H1 (cell line): ENCODE measurements at places on chromosomes 6 and 20. TPM values are rescaled to one million over a fixed set of nuclear protein-coding genes. Genes with fewer than 3 reads are reported as not detected.

- DNase-seq: no peak
Observed at GRCh38 chr20:15011631-15012030, 674.2 kb upstream of the FLRT3 start.

DNA sequence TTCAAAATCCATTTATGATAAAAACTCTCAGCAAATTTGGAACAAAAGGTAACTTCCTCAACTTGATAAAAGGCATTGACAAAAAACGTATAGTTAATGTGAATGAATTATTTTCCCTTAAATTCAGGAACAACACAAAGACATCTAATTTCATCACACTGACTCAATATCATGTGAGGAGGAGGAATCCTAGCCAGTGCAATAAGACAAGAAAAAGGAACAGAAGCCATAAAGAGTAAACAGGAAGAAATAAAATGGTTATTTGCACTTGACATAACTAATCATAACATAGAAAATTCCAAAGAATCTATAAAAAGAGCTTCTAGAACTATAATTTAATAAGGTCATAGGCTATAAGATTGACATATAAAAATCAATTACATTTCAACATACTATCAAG is 31.4 kb downstream of the CHD6 start:
- DNase-seq: no peak

- no peak for DNase-seq
Observed at GRCh38 chr6:256169-256568, 36.1 kb upstream of the DUSP22 start.

- no peak for DNase-seq
Observed at GRCh38 chr20:22473293-22473692, 111.1 kb downstream of the FOXA2 start.

GRCh38 chr6:71887006-71887743 is 825 bp downstream of the RIMS1 start:
- DNase-seq: peak; percentile 66

DNA sequence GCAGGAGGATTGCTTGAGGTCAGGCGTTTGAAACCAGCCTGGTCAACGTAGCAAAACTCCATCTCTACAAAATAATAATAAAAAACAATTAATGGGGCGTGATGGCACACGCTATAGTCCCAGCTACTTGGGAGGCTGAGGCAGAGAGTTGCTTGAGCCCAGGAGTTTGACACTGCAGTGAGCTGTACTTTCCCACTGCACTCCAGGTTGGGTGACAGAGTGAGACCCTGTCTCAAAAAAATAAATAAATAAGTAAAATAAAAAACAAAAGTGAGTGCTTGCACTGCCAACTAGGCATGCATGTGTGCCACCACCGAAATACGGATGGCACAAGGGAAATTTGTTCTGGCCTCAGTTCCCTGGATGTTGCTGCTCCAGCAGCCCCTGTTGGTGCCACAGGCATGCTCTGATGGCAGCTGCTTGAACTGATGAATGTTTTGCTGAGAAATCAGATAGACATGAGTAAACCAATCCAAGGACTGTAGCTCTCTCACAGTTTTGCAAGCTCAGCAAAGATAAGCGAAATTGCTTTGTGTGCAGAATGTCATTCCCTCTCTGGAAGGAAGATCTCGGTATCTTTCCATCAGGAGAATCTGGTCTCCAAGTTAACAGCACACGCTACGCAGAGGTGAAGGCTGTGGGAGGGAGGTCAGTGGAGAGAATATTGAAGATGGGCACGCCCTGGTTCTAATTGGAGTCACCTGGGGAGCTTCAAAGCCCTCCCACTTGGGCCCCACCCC is 188.0 kb upstream of the SLC24A3 start:
- no peak for DNase-seq

DNA sequence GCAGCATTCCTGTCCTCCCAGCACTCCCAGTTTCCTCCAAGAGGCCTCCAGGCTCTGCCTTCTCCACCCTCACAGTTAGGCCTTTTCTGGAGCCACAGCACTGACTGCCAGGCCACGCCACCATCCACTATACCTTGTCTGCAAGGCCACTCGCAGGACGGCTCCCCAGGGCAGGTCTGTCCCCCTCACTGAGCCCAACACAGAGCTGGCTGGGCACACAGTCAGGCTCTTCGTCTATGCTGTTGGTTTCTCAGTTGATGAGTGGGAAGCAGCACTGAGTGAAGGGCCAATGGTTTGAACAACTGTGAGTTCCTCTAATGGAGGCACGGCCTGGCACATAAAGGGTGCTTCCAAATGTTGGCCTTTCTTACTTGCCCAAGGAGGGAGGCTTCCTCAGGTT is 95.2 kb downstream of the GRM4 start:
- DNase-seq: no peak

Gene TNNC2
- total RNA-seq: 3.6 and 5.7 TPM in 2 replicates

Gene CGAS
- 6.3 and 6.7 TPM in 2 replicates for total RNA-seq

- no peak for DNase-seq
Observed at GRCh38 chr20:38437796-38438195, 2.7 kb upstream of the SNHG17 start.

Gene TCP11
- total RNA-seq: not detected in 2 replicates

GRCh38 chr20:63125581-63125837 is 90.4 kb downstream of the YTHDF1 start:
- DNase-seq: no peak

Gene SLC22A16
- not detected in 2 replicates for total RNA-seq

DNA sequence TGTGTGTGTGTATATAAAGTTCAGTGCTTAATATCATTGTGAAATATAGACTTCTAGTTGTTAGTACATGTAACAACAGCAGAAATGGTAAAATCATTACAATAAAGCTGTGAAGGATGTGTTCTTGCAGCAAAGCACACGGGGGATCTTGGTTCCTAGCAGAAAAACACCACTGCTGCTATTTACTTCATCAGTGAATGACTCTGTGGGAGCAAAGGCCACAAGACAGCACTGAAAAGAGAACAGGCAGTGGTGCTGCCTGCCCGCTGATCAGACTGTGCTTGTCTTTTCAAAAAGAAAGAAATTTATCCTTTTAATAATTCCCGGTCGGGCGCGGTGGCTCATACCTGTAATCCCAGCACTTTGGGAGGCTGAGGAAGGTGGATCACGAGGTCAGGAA is 689.9 kb upstream of the CITED2 start:
- DNase-seq: no peak

GRCh38 chr6:4637691-4638433 is 138.3 kb upstream of the CDYL start:
- DNase-seq: no peak

- no peak for DNase-seq
Observed at GRCh38 chr6:159989492-159990480, 20.9 kb downstream of the IGF2R start.
